ENCODE measurements at places on chromosomes 5 and 9. TPM values are rescaled to one million over a fixed set of nuclear protein-coding genes. Genes with fewer than 3 reads are reported as not detected.

The C1QTNF3 gene
- total RNA-seq = 16.9 TPM

The NTRK2 gene
- total RNA-seq = under 0.01 TPM

The PHF2 gene
- 31.1 TPM for total RNA-seq

The C5orf52 gene
- not detected for total RNA-seq

DNA sequence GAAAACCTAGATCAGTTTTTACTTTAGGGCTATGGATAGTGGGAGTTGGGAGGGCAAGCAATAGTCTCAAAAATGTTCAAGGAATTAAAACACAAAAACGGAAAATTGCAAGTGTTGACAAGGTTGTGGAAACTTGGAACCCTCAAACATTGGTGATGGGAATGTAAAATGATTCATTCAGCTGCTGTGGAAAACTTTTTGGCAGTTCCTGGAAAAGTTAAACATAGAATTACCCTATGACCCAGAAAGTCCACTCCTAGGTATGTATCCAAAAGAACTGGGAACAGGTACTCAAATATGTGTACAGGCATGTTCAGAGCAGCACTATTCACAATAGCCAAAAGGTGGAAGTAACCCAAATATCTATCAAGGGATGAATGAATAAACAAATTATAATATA, 1.2 kb upstream of the MSANTD3 start:
- DNase-seq = peak; percentile 17

- DNase-seq = no peak
These were observed 28.2 kb downstream of the DCAF12 start for GRCh38 chr9:34098307-34098706.

DNA sequence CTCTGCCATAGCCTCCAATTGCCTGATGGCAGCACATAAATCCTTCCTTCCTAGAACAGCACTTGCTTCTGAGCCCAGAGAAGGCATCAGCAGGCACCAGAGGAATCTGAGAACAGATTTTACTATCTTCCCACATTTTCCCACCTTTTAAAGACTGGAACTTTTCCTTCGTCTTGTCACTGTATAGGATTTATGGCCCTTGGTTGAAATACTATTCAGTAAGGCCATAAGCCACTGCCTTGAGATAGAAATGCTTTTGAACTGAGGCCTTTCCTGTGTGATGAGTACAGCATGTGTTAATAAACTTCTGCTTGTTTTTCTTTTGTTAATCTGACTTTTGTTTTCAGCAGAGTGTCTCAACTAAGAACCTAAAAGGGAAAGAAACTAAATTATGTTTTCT, 84.3 kb downstream of the MRPS27 start:
- no peak for DNase-seq

- no peak for DNase-seq
These were observed 30.7 kb downstream of the UHRF2 start for GRCh38 chr9:6443661-6444060.

- DNase-seq = no peak
These were observed 57.9 kb downstream of the MACROH2A1 start for GRCh38 chr5:135341016-135341666.

- no peak for DNase-seq
These were observed 9.8 kb upstream of the CYLC2 start for GRCh38 chr9:102985162-102985895.

GRCh38 chr9:95246547-95246946, 71.0 kb downstream of the FANCC start:
- no peak for DNase-seq

- no peak for DNase-seq
These were observed 234.5 kb upstream of the TRIM32 start for GRCh38 chr9:116452634-116453033.

DNA sequence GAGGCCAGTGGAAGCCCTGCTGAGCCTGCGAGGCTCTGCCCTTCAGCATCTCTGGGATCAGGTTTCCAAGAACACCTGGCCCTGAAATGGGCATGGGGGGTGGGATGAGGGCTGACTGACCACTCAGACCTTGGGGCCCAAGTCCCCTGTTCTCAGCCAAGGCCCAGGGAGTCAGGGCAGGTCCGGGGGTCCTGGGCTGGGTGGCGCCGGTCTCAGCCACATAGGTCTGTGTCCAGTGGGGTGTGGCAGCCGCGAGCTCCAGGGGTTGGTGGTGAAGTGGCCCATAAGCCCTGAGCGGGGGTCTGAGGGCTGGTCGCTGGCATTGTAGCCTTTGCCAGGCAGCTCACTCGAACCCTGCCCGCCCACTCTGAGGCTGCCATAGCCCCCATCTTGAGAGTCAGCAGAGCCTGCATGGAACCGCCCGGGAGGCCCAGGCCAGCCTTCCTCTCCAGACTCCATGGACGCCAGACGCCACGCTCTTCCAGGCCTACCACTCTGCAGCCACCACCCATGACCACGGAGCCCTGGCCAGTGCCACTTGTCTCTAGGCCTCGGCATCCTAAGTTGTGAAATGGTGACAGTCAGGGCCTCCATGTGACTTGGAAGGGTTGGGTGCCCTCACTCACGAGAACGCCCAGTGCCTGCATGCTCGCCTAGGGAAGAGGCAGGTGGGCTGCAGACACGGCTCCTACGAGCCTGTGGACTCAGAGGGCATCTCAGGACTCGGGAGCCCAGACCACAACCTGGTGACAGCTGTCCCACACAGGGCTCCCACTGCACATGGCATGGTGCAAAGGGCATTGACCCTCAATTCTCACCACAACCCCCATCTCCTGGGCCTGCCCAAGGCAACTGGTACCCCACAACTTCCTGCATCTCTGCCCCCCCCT, 6.7 kb upstream of the DBH start:
- DNase-seq = no peak

Data from SJCRH30 (cell line).